ENCODE measurements at places on chromosomes 1 and 21. TPM values are rescaled to one million over a fixed set of nuclear protein-coding genes. Genes with fewer than 3 reads are reported as not detected.

CLIC4 gene
- total RNA-seq = 522 TPM

GBP5 gene
- total RNA-seq = 3.0 TPM

SPRR2D gene
- total RNA-seq = not detected

CTSS gene
- 137 TPM for total RNA-seq

EIF4G3 gene
- total RNA-seq = 44.0 TPM

CGN gene
- 0.12 TPM for total RNA-seq

EXTL1 gene
- total RNA-seq = not detected

CA14 gene
- not detected for total RNA-seq

INSRR gene
- total RNA-seq = not detected

GBP6 gene
- not detected for total RNA-seq

ESPN gene
- total RNA-seq = 0.15 TPM

ELF3 gene
- total RNA-seq = 0.58 TPM

CDC20 gene
- total RNA-seq = 15.2 TPM

EPHA8 gene
- not detected for total RNA-seq

LCE1D gene
- total RNA-seq = not detected

MFSD2A gene
- total RNA-seq = 6.9 TPM

ASTN1 gene
- total RNA-seq = not detected

ROR1 gene
- 28.5 TPM for total RNA-seq

TRPM2 gene
- 5.7 TPM for total RNA-seq

ZNF695 gene
- 2.3 TPM for total RNA-seq

TFF1 gene
- not detected for total RNA-seq
